ENCODE measurements at places on chromosomes 7 and 10. TPM values are rescaled to one million over a fixed set of nuclear protein-coding genes. Genes with fewer than 3 reads are reported as not detected.

GRCh38 chr7:137423321-137423720 lies 79.8 kb upstream of the PTN start:
- H3K27ac ChIP-seq, result no peak overlapping the region
- no peaks in the 10 kb centered on the region for H3K4me1 ChIP-seq
- no peaks in the 10 kb centered on the region for H3K36me3 ChIP-seq
- no peak for DNase-seq
- no peaks in the 10 kb centered on the region for H3K27me3 ChIP-seq

- H3K4me1 ChIP-seq, result peaks cover 20% of the 10 kb centered on the region
- DNase-seq, result no peak
- peaks cover 3% of the 10 kb centered on the region for H3K36me3 ChIP-seq
- H3K4me3 ChIP-seq, result no peak overlapping the region
Measured at GRCh38 chr10:69360485-69361302, 56.0 kb downstream of the TACR2 start.

- no peak overlapping the region for H3K27ac ChIP-seq
- H3K36me3 ChIP-seq, result no peaks in the 10 kb centered on the region
- peaks cover 28% of the 10 kb centered on the region for H3K27me3 ChIP-seq
- DNase-seq, result no peak
- peaks cover 12% of the 10 kb centered on the region for H3K4me1 ChIP-seq
- H3K4me3 ChIP-seq, result no peak overlapping the region
Measured at GRCh38 chr7:107693396-107693795, 32.8 kb downstream of the SLC26A4 start.

HYAL4 gene
- not detected for total RNA-seq

DNA sequence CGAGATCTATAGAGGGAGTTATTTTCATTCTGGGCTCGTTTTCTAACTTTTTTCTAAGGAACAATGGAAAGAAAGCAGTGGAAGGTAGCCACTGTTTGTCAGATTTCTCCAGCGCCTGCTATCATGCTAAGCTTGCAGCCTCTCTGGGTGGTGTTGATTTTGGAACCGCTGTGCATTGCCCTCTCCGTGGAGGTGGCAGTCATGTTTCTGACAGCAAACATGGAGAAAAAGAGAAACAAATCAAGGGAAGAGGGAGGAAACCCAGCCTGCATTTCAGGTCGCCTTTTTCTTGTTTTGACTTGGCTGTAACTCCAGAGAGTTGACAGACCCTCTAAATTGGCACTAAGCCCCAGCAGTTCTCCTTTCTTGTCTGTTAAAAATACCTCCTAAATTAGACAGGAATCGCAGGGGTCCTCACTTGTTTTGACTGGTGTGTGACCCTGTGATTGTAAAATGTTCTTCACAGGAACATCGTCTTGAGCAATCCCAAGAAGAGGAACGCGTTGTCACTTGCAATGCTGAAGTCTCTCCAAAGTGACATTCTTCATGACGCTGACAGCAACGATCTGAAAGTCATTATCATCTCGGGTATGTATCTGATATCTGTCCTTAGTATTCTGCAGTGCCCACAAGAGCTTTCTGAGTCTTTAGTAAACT lies 4.8 kb downstream of the ECHDC3 start:
- H3K27me3 ChIP-seq, result peaks cover 8% of the 10 kb centered on the region
- no peaks in the 10 kb centered on the region for H3K36me3 ChIP-seq
- peak overlapping the region; percentile 65 for H3K27ac ChIP-seq
- H3K4me1 ChIP-seq, result peaks cover 11% of the 10 kb centered on the region
- no peak for DNase-seq
- peak overlapping the region; percentile 2 for H3K4me3 ChIP-seq

DNA sequence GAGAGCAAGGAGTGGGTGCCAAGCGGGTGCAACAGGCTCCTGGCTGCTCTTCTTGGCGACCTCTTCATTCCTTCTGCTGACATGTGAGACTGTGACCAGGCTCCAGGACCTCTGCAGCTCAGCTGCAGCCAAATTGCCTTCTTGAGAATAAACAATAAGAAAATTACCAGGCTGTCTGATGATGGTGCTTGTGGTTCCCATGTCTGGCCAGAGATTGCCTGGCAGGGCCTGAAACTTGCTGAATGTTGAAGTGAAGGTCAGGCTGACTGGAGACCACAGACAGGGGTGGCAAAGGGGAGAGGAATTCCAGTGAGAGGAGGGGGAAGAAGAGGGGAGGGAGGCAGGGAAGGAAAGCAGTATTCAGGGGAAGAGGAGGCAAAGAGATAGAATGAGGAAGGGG lies 497.4 kb upstream of the PODXL start:
- H3K4me1 ChIP-seq, result no peaks in the 10 kb centered on the region
- H3K27me3 ChIP-seq, result peaks cover 65% of the 10 kb centered on the region
- no peak for DNase-seq
- no peaks in the 10 kb centered on the region for H3K36me3 ChIP-seq
- no peak overlapping the region for H3K27ac ChIP-seq
